HS-27A (cell line): ENCODE measurements at places on chromosomes 5 and 9.

GRCh38 chr9:116475201-116475600 lies 211.9 kb upstream of the TRIM32 start:
- no peak for DNase-seq

DNA sequence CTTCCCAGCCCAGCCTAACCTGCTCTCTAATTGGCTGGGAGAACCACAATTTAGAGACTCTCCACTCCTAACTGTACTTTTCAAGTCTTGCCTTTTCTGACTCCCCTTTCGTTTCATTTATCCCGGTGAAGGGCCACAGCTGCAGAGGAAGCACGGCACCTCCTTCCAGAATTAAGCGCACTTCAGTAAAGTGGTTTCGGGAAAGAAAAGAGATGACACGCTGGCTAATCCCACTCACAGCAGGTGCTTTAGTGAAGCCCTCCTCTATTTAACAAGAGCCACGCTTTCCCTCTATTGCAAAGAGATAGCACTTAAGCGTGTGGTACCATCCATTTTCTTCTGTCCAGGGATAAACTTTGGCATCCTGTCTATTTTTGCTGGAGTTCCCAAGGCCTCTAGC lies 4.8 kb downstream of the DNAH5 start:
- no peak for DNase-seq

DNA sequence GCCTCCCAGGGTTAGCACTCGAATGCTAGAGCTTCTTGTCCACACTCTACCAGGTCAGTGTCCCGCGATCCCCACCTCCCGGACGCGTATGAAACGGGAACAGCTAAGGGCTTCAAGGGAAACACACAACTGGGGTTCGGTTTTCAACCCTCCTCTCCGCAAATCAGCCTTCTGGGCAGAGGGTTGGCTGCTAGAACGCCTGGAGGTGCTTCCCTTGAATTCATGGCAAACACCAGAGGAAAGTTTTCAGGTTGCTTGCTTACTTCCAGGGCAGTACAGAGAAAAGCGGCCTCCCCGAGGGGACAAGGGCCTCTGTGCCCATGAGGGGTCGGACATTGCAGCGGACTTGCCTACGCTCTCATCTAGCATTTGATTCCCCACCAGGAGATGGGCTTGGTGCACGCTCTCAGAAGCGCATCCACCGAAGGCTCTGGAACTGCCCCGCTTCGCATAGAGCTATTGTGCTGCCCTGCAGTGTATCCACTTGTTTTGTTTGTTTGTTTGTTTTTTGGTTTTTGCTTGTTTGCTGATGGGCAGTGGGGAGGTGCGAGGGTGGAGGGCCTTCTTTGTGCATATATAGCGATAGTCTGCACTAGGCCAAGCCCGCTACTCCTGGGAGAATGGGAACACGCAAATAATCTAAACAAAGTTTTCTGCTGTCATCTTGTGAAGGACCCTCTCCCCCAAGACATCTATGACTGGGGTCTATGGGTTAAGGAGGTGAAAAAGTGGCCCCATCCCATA lies 1.3 kb upstream of the DMRT3 start:
- no peak for DNase-seq

- DNase-seq = no peak
Observed at GRCh38 chr9:75185585-75186170, 97.4 kb downstream of the OSTF1 start.

DNA sequence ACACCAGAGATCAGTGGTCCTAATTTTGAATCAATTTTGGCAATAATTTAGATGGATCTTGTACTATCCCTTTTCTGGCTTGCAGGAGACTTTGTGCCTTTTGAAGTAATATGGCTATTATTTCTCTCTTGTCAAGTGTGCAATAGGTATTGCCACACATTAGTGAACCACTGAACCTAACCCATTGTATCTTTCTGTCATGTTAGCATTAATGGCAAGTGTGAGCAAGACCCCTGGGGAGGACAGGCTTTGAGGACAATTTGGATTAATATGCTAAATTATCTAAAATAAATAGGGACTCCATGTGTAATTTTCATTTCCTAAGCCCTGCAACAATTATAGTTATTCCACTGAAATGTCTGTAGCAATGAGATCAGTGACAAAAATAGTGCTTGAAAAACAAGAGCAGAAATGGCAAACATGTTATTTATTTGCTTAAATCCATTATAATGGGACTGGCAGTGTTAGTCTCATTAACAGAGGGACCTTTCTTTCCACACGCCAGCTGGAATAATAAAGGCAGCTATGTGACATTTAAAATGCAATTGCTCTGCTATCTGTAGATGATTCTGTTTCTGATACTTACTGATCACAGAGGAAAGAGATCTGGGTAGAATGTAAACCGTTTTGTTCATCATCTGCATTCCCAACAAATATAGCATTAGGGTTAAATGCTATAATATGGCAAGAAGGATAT lies 753.3 kb upstream of the ZNF608 start:
- no peak for DNase-seq

DNA sequence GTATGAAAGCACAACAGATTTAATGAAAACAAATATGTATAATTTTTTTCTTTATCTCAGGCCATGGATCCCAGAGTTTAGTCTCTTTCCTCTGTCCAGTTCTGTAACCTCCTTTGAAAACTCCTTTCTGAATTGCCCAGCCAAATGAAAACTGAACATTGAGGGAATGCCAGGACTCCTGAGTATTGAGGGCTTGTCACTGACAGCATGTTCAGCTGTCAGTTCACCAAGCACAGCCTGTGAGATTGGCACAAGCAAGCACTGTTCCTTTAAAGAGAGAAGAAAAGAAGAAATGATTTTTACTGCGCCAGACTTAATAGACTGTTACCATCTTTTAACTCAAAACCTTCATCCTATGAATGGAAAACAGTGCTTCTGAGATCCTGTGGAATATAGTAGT lies 27.3 kb downstream of the TTC1 start:
- no peak for DNase-seq

DNA sequence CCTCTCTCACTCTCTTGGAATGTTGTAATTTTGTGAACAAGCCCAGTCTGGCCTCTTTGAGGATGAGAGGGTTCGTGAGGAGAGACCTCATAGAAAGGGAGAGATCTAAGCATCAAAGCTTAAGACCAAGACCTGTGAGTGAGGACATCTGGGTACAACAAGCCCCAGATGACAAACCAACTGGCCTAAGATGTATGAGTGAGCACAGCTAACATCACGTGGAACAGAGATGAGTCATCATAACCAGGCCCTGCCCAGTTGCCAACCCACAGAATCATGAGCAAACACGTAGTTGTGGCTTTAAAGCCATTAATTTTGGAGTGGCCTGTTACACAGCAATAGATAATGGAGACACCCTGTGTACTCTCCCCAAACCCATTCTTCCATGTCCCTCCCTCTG lies 439.1 kb upstream of the KIF2A start:
- peak; percentile 35 for DNase-seq
